ENCODE measurements at places on chromosomes 6 and 20.

- DNase-seq = no peak
Measured at GRCh38 chr6:61562098-61562497, 723.9 kb downstream of the KHDRBS2 start.

DNA sequence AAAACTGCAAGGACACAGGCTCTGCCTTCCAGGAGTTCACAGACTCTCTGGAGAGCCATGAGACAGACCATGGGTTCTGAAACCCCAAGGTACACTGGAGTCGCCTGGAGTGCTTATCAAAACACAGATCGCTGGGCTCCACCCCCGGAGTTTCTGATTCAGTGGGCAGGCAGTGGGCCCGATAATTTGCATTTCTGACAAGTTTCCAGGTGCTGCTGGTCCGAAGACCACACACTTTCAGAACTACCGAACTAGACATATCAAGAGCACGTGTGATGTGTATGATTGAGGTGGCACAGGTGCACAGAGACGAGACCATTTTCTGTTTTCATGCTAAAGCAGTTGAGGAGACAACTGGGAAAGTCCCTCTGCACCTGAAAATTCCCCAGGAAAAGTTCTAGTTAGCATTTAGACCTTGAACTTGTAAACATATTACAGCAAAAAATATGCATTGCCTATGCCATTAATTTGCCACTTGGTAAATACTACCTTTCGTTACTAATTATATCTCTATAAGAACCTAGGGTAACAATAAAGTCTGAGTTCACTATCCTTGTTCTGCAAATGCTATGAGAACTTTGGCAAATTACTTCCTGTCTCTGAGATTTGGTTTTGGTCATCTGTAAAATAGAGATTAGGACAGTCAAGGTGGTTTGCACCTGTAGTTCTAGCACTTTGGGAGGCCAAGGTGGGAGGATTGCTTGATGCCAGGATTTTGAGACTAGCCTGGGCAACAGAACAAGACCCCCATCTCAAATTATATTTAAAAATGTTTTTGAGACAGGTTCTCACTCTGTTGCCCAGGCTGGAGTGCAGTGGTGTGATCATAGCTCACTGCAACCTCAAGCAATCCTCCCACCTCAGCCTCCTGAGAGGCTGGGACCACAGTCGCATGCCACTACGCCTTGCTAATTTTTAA, 14.3 kb upstream of the PIM1 start:
- no peak for DNase-seq

DNA sequence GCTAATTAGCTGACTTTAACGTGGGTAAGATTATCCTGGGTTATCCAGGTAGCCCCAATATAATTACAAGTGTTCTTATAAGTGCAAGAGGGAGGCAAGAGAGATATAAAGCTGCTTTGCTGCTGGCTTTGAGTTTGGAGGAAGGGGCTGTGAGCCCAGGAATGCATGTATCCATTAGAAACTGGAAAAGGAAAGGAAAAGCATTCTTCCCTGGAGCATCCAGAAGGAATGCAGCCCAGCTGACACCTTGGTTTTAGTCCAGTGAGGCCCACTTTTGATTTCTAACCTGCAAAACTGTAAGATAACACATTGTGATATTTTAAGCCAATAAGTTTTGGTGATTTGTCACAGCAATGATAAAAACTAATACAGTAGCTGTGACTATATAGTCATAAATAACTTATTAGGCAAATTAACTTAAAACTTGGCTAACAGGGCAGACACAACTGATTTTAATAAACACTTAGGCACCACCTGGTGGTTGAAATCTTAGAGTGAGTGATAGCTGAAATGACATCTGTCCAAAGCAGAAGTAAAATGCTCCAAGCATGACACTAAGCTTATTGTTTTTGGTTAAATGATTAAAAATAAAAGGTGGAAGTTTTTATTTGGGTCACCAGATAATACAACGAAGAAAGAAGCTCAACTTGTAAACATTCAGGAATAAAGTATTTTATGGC, 35.6 kb downstream of the ADGRF4 start:
- DNase-seq = no peak

GRCh38 chr20:45032781-45033180, 66.5 kb downstream of the STK4 start:
- no peak for DNase-seq

DNA sequence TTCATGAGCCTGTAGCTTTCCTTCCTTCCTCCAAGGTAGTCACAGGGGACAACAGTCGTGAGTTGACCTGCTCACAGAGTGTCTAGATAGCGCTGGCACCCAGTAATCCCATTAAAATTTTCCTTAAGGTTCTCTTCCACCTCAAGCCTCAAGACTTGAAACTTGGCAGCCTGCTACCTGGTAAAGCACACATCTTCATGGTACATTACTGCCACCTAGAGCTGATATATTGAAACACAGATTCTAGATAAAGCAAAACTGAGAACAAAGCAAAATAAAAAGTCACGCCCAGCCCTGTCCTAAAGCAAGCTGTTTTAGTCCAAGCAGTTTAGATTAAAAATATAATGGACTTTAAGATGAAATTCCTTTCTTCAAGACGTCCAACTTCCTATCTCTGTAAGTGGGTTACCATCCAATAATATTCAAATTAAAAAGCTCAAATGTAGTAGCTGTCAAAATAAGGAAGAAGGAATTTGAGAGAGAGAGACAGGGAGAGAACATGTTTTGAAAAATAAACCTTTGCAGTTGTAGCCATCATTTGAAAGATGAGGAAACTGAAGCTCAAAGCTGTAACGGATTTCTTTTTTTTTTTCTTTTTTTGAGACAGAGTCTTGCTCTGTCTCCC, 50.7 kb upstream of the CD83 start:
- no peak for DNase-seq

- no peak for DNase-seq
Measured at GRCh38 chr6:90028066-90028778, 134.0 kb downstream of the GJA10 start.

DNA sequence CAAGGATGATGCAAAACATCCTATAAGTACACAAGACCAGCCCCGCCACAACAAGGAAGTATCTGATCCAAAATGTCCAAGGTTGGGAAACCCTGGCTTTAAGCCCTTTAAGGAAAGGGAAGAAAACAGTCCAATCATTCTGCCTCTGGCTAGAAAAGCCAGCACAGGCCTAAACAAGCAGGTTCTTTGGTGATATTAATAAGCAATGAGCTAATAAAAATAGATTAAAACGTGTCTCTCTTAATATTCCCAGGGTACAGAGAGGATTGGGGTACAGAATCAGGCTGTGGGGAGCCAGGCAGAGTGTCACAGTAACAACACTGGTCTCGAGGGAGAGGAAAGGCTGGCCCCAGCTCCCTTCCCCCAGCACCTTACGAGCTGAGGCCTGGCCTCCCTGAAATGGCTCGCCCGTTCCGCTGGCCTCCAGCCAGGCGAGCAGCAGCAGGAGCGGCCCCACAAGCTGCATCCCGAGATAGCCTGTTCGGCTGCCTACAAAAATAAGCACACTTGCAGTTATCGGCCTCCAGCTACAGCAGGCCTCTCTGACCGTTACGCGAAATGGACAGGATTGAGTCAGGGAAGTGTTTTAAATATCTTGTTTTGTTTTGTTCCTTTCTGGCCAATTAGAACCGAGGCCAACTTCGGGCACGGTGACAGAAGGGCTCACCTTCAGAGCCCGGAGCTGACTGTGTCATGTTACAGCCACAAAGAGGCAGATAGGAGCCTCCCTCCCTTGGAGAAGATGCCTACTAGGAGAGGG, 4.0 kb upstream of the ZMYND8 start:
- DNase-seq = no peak

GRCh38 chr6:105802703-105803102, 283.4 kb upstream of the PRDM1 start:
- DNase-seq = no peak

- DNase-seq = no peak
Measured at GRCh38 chr6:75287424-75287823, 2.8 kb upstream of the TMEM30A start.

- DNase-seq = no peak
Measured at GRCh38 chr6:43271103-43271815, 26.8 kb upstream of the SLC22A7 start.
